ENCODE measurements at places on chromosomes 6 and 20. TPM values are rescaled to one million over a fixed set of nuclear protein-coding genes. Genes with fewer than 3 reads are reported as not detected.

- H3K4me1 ChIP-seq: no peaks in the 10 kb centered on the region
- DNase-seq: no peak
- H3K4me3 ChIP-seq: no peak overlapping the region
Observed at GRCh38 chr20:8774412-8774811, 294.5 kb upstream of the PLCB4 start.

- H3K4me3 ChIP-seq: no peak overlapping the region
- H3K36me3 ChIP-seq: no peaks in the 10 kb centered on the region
- no peaks in the 10 kb centered on the region for H3K4me1 ChIP-seq
- H3K27ac ChIP-seq: no peak overlapping the region
- 0 out of 2 replicates have a peak, but pooled peaks cover 3% of the 10 kb centered on the region for H3K27me3 ChIP-seq
Observed at GRCh38 chr20:24685736-24686135, 216.3 kb downstream of the SYNDIG1 start.

- no peak overlapping the region for H3K4me3 ChIP-seq
- H3K4me1 ChIP-seq: no peaks in the 10 kb centered on the region
- H3K36me3 ChIP-seq: no peaks in the 10 kb centered on the region
- no peak overlapping the region for H3K27ac ChIP-seq
- DNase-seq: no peak
Observed at GRCh38 chr6:49582529-49582928, 32.1 kb downstream of the C6orf141 start.

DNA sequence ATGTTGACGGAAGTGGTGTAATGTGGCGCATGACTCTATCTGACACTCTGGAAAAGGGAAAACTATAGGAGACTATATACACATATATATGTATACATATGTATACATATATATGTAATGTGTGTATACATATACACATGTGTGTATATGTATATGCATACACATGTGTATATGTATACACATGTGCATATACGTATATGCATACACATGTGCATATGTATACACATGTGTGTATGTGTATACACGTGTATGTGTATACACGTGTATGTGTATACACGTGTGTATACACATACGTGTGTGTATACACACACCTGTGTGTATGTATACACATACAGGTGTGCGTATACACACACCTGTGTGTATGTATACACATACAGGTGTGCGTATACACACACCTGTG lies 683.4 kb upstream of the FLRT3 start:
- no peak overlapping the region for H3K27ac ChIP-seq
- DNase-seq: no peak
- no peaks in the 10 kb centered on the region for H3K36me3 ChIP-seq
- H3K4me3 ChIP-seq: no peak overlapping the region
- H3K27me3 ChIP-seq: no peaks in the 10 kb centered on the region
- no peaks in the 10 kb centered on the region for H3K4me1 ChIP-seq

ADAM33 gene
- total RNA-seq: not detected

TFAP2C gene
- total RNA-seq: 1.1 TPM

GRCh38 chr20:60589623-60590022 lies 631.4 kb downstream of the CDH26 start:
- H3K27ac ChIP-seq: no peak overlapping the region
- H3K4me1 ChIP-seq: no peaks in the 10 kb centered on the region
- H3K27me3 ChIP-seq: no peaks in the 10 kb centered on the region
- no peaks in the 10 kb centered on the region for H3K36me3 ChIP-seq
- H3K4me3 ChIP-seq: no peak overlapping the region
- DNase-seq: no peak

DNA sequence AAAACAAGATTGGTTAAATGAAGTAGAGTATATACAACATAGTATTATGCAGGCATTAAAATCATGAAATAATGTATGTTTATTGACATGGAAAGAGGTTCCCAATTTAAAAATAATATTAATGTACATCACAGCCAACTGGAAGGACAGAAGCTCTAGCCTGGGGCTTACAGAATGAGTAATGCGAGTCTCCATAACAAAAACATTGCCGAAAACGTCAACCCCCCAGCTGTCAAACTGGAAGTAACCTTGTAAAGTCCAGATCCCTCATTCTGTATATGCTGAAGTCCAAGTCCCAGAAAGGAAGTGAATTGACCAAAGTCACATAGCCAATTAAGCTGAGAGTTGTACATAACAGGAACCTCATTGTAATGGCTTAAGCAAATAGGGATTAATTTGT lies 128.7 kb upstream of the ECI2 start:
- H3K36me3 ChIP-seq: no peaks in the 10 kb centered on the region
- H3K27ac ChIP-seq: no peak overlapping the region
- H3K27me3 ChIP-seq: no peaks in the 10 kb centered on the region
- DNase-seq: no peak
- no peaks in the 10 kb centered on the region for H3K4me1 ChIP-seq

- DNase-seq: no peak
- no peaks in the 10 kb centered on the region for H3K36me3 ChIP-seq
- no peak overlapping the region for H3K27ac ChIP-seq
Observed at GRCh38 chr6:92289831-92290230, 1129.5 kb downstream of the EPHA7 start.

- H3K27ac ChIP-seq: no peak overlapping the region
- no peaks in the 10 kb centered on the region for H3K4me1 ChIP-seq
- H3K27me3 ChIP-seq: no peaks in the 10 kb centered on the region
Observed at GRCh38 chr6:42434237-42434636, 17.5 kb downstream of the TRERF1 start.

DNA sequence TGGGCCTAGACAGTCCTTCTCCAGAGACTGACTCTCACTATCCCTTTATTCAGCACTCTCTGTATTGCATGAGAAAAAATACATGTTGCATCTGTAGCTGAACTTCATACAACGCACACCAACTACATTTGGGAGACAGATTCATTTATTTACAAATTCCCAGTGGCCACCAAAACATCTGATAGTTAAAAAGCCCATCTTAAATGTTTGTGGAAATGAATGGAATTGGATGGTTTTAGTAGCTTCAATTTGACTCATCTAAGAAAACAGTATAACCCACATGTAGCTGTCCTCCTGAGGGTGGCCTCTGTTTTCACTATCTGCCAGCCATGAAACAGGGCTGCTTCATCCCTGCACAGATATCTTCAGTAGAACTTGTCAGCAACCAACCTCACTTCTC lies 116.3 kb downstream of the PCSK2 start:
- no peak for DNase-seq
- H3K4me3 ChIP-seq: no peak overlapping the region
- no peak overlapping the region for H3K27ac ChIP-seq
- no peaks in the 10 kb centered on the region for H3K36me3 ChIP-seq

- no peaks in the 10 kb centered on the region for H3K4me1 ChIP-seq
- no peak overlapping the region for H3K27ac ChIP-seq
- H3K27me3 ChIP-seq: 0 out of 2 replicates have a peak, but pooled peaks cover 3% of the 10 kb centered on the region
- DNase-seq: no peak
Observed at GRCh38 chr6:145112711-145113148, 622.6 kb downstream of the EPM2A start.

DNA sequence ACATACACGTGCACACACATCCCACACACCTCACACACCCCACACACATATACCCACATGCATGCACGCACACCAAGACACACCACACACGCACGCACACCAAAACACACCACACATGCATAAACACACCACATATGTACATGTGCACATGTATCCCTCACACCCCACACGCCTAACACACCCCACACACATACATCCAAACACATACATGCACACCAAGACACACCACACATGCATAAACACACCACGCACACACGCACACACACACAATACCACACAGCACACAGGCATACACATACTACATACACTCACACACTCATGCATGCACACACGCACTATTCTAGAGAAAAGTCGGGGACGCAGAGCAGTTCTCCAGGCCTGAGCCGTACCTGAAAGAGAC lies 671.5 kb downstream of the PRKN start:
- no peaks in the 10 kb centered on the region for H3K27me3 ChIP-seq
- DNase-seq: no peak
- no peaks in the 10 kb centered on the region for H3K4me1 ChIP-seq
- H3K4me3 ChIP-seq: no peak overlapping the region

DNA sequence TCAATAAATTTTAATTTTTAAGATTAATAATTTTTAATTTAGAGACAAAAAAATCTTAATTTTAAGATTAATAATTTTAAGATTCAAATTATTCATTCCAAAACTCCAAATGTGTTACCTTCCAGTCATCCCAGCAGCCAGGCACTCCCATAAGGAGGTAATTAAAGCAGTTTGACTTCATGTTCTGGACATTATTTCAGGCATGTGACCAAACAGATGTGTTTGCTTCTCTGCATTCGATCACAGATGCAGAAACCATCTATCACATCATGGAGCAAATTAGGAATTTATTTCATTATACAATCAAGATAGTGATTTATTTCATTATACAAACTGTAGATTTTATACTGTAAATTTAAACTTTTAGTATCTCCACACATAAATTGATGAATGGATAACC lies 150.3 kb downstream of the AKAP7 start:
- no peaks in the 10 kb centered on the region for H3K36me3 ChIP-seq
- no peak overlapping the region for H3K27ac ChIP-seq

GRCh38 chr20:48718786-48719578 lies 108.8 kb downstream of the PREX1 start:
- no peaks in the 10 kb centered on the region for H3K27me3 ChIP-seq
- H3K4me1 ChIP-seq: peaks cover 24% of the 10 kb centered on the region
- DNase-seq: no peak
- H3K4me3 ChIP-seq: no peak overlapping the region

GRCh38 chr6:4008324-4009047 lies 70.5 kb downstream of the FAM217A start:
- no peak overlapping the region for H3K4me3 ChIP-seq
- peak; percentile 49 for DNase-seq
- H3K4me1 ChIP-seq: no peaks in the 10 kb centered on the region
- no peaks in the 10 kb centered on the region for H3K27me3 ChIP-seq
- H3K36me3 ChIP-seq: peaks cover 12% of the 10 kb centered on the region

BFSP1 gene
- total RNA-seq: 8.0 TPM

HTR1B gene
- total RNA-seq: not detected

Data from SJSA1 (cell line).